Activated T-helper 2 cell treated with anti-CD3 and anti-CD28 coated beads, Interferon-gamma antibody, Interleukin-2, Interleukin-4, amounts not matched to agents 10 μg/mL and 5 μg/mL and 100 μg/mL, durations not matched to agents 14 hours and 24 hours and 36 hours (primary cell): ENCODE measurements at places on chromosomes 5 and 9. TPM values are rescaled to one million over a fixed set of nuclear protein-coding genes. Genes with fewer than 3 reads are reported as not detected.

GRCh38 chr5:79689541-79690466 is at the start of gene CMYA5:
CMYA5 (plus strand) TSS chr5:79689836; CDS start chr5:79689908, 72 bp downstream.
- no peaks in the 10 kb centered on the region for H3K27me3 ChIP-seq
- H3K4me1 ChIP-seq, result peaks cover 10% of the 10 kb centered on the region
- H3K4me3 ChIP-seq, result no peak within 1 kb of the TSS
- peaks cover 38% of the 10 kb centered on the region for H3K36me3 ChIP-seq

DNA sequence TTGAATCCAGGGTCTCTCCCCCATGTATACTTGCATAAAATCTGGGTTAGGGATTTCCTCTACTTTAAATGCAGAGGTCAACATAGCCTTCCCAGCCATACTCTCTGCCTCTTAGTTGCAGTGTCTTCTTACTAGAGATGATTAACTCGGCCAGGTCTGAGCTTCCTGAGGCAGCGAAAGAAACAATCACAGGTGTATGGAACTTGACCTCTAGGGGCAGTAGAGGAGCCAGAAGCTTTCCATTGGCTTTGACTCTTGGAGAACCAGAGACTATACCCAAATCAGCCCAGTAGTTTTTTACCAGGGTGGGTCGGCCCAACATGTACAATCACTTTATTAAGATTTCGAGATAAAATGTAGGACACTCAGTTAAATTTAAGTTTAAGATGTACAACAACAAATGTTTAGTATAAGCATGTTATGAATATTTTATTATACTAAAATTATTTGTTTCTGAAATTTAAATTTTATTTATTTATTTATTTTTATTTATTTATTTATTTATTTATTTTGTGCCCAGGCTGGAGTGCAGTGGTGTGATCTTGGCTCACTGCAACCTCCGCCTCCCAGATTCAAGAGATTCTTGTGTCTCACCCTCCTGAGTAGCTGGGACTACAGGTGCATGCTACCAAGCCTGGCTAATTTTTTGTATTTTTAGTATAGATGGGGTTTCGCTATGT is 48.0 kb upstream of the DMRT3 start:
- H3K4me1 ChIP-seq, result no peaks in the 10 kb centered on the region
- no peaks in the 10 kb centered on the region for H3K36me3 ChIP-seq
- peaks cover 6% of the 10 kb centered on the region for H3K27me3 ChIP-seq
- no peak overlapping the region for H3K27ac ChIP-seq

- no peaks in the 10 kb centered on the region for H3K36me3 ChIP-seq
- H3K27me3 ChIP-seq, result peaks cover 5% of the 10 kb centered on the region
- H3K27ac ChIP-seq, result no peak overlapping the region
- H3K4me3 ChIP-seq, result no peak overlapping the region
- peaks cover 2% of the 10 kb centered on the region for H3K4me1 ChIP-seq
- DNase-seq, result no peak
These were observed 179.3 kb downstream of the DEPDC1B start for GRCh38 chr5:60520451-60521227.

DNA sequence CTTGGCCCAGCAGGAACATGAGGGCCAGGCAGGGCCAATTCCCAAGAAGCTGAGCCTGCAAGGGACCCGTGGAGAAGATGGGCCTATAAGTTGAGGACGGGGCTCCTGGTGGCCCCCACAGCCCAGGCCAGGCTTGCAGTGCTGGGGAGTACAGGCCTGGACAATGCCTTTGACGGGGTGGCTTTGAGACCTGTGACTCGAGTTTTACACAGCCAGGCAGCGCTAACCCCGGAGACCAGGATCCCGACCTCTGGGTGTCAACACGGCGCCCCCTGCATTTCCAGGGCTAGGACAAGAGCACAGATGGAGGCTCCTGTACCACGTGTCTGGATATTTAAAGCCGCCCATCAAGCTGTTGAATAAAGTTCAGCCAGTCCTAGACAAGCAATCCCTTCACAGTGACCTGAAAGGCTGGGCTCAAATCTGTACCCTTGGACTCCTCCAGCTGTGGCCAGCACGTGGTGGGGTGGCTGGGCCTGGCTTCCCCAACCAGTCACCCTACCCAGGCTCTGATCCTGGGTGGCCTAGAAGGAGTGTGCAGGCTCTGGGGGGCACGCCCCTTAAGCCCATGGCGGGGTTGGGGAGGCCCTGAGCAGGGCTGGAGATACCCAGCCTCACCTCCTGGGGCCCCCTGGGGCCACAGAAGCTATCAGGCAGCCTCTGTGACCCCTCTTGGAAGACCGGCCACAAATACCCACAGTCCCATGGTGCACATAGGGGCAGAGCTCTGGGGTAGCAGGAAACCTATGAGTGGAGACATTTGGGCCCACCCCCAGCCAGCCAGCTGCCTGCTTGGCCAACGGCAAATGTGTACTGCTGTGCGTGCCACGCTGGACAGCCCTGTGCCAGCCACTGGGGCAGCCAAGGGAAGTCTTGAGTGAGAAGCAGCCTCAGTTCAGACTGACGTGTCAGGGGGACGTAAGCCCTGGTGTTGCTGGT is 88.7 kb downstream of the NTNG2 start:
- H3K36me3 ChIP-seq, result no peaks in the 10 kb centered on the region
- peaks cover 11% of the 10 kb centered on the region for H3K27me3 ChIP-seq
- no peak overlapping the region for H3K4me3 ChIP-seq
- H3K4me1 ChIP-seq, result no peaks in the 10 kb centered on the region
- H3K27ac ChIP-seq, result no peak overlapping the region

DNA sequence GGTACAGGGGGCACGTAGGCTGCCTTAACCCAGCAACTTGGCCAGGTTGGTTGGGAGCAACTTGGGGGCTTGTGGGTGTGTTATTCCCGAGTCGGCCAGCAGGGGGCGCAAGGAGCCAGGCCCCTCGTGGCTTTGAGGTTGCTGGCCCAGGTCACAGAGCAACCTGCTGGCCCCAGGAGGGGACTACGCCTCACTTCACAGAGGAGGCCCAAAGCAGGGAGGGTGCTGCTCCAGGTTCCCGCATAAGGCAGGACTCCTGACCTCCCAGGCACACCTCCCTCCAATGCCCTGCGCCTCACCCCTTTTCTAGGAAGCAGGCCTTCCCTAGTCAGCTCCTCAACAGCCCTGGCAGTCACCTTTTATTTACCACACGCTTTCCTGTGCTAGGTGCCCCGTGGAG is 18.1 kb downstream of the KYAT1 start:
- H3K36me3 ChIP-seq, result no peaks in the 10 kb centered on the region
- no peak overlapping the region for H3K4me3 ChIP-seq
- peak; percentile 77 for DNase-seq
- H3K27ac ChIP-seq, result peak overlapping the region; percentile 38
- H3K4me1 ChIP-seq, result peaks cover 4% of the 10 kb centered on the region
- H3K27me3 ChIP-seq, result no peaks in the 10 kb centered on the region

GTF3C4 gene
- total RNA-seq, result 17.7 and 17.8 TPM in 2 replicates

ZFP2 gene
- total RNA-seq, result 0.18 TPM in 1 of 2 replicates, not detected in the other

DNA sequence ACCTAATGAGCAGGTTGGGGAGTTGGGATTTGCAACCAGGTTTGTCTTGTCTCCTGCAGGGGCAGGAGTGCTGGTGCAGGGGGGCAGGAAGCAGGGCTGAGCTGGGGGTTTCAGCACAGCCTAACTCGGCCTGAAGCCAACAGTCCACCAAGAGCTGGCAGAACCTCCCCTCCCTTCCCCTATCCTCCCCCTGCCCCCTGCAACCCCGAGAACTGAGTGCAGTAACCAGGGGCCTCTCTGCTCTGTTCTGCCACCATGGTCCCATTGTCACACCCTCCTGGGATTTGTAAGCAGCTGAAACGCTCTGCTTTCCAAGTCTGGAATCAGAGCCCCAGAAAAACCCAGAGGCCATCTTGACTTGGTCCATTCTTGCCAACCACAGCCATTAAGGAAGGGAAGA is 72.9 kb downstream of the ARHGEF37 start:
- H3K4me3 ChIP-seq, result no peak overlapping the region
- no peak overlapping the region for H3K27ac ChIP-seq
- no peaks in the 10 kb centered on the region for H3K4me1 ChIP-seq
- no peaks in the 10 kb centered on the region for H3K36me3 ChIP-seq
- DNase-seq, result no peak
- peaks cover 5% of the 10 kb centered on the region for H3K27me3 ChIP-seq

- DNase-seq, result no peak
- H3K27ac ChIP-seq, result peak overlapping the region; percentile 89
- peaks cover 26% of the 10 kb centered on the region for H3K4me1 ChIP-seq
- peak overlapping the region; percentile 85 for H3K4me3 ChIP-seq
- peaks cover 8% of the 10 kb centered on the region for H3K36me3 ChIP-seq
These were observed 784 bp upstream of the MSANTD3 start for GRCh38 chr9:100426189-100426529.
